ENCODE measurements at places on chromosomes 7 and 10.
A peak's percentile ranks its signal among the peaks of the same experiment; 100 is the strongest.

DNA sequence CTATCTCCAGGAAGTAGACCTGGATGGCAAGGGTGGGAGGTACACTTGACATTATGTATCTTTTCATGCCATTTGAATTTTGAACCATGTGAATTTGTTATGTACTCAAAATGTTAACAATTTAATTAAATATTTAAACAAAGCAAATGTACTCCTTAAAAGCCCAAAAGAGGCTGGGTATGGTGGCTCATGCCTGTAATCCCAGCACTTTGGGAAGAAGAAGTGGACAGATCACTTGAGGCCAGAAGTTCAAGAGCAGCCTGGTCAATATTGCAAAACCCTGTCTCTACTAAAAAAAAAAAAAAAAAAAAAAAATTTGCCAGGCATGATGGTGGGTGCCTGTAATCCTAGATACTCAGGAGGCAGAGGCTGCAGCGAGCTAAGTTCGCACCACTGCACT lies 136.9 kb upstream of the ASAH2 start:
- no peak for DNase-seq

DNA sequence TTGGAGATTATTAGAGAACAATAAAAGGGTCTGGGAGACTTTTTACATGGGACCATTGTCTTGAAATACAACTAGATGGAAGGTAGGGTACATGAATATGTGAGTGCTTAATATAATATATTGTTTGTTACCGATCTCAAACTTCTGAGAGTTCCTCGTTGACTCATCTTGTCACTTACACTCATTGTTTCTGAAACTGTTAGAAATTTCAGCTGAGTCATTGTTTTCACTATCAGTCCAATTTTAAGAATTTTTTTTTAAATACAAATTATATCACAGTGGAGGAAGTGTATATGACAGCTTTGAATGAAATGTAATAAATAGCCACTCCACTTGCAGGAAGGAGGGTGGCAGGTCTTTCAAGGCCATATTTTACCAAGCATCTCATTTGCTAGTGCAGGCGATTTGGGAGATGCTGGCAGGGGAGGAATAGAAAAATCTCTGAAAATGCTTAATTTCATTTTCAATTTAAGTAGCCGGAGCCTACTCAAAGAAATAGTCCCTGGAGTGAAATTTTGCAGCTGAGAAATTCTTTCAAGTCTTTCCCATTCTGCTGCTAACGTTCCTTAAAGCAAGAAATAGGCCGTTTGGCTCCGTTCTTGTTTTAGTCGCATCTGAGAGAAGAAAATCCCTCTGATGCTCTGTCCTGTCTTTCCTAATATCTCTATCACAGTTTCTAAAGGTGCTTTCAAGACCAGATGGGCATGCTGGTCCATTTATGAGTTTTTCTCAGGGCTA lies 1404.2 kb upstream of the CELF2 start:
- peak; percentile 50 for DNase-seq

GRCh38 chr7:41816111-41816510 lies 113.2 kb upstream of the INHBA start:
- DNase-seq = no peak

DNA sequence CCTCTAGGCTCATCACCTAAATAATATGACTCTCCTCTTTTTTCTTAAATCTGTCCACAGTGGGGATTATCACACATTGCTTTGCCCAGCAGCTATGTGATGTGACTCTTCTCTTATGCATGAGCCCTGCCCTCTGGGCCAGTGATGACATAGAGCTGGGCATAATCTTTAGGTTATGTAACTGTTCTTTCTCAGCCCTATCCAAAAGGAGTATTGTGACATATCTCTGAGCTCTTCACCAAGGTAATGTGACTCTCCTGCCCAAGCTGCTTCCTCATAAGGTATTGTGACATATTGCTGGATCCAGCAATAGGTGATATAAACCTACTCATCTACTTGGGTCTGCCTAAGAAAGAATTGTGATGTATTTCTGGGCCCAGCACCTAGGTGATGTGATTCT lies 37.7 kb upstream of the ZNF107 start:
- DNase-seq = no peak

DNA sequence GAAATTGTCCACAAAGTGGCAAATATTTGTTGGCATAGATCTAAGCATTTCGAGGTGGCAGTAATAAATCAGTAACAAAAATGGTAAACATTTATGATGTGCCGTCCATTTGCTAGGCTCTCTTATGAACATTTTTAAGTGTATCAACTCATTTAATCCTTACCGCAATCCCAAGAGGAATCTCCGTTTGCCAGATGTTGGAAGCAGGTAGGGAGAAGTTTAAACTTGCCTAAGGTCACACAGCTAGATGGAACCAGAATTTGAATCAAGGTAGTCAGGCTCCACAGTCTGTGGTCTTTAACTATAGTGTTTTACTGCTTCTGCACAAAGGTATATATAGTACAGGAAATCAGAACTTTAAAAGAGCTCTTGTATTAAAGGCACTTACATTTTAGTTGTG lies 2.6 kb downstream of the MKLN1 start:
- no peak for DNase-seq

DNA sequence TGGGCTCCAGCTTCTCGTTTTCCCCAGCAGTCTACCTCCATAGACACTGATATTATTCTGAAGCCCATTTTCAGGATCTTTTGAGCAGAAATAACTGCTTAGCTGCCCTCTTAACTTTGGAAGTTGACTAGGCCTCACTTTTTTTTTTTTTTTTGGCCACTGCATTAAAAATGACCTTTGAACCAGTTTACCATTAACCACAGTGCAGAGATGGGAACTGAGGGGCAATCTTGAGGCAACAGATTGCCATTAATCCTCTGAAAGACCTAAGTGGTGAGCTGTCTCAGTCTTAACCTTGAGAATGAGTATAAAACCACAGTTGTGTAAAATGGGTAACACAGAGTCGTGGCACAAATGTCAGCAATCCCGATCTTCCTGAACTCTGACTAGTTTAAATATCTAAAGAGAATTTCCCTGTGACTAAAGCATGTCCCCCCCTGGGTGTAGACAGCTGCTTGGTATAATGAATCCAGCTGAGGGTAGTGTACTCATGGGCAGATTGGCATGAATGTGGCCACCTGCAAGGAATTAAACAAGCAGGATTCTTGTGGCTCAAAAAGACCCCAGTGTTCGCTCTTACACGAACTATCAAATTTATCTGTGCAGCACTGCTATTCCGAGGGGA lies 46.1 kb upstream of the FMC1 start:
- DNase-seq = no peak

GRCh38 chr7:124679586-124680225 lies 85.9 kb downstream of the GPR37 start:
- no peak for DNase-seq

GRCh38 chr10:118979661-118980060 lies 49.9 kb upstream of the NANOS1 start:
- no peak for DNase-seq

DNA sequence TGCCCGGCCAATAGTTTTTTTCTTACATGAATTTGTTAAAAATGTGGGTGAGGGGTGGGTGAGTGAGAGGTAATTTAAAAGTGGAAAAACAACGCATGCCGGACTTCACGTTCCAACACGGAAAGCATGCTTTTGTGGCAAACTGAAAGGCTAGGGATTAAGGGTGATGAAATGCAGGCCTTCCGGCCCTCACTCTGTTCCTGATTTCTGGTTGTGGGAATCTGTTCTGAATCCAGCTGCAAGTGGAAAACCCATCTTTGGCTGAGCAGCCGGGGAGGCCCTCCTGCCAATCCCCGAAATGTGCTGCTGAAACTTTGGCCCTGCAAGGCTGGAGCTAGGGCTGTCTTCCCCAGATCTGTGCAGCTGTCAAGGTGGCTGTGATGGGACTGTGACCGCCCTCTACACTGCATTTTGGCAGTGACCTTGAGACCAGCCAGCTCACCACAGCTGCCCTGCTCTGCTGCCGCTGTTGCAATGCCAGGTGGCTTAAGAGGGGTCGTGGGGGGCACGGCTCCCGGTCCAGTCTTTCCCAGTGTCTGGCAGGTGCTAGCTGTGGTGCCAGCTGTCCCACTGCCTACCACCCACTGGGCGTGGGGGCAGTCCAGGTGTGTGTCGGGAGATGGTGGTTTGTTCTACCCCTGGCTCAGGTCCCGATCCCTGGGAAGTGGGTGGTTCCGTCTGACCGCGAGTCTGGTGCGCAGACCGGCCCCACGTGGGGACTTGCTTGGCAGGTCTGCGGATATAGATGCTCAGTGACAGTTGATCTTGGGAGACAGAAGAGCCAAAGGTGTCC lies 39.0 kb downstream of the TET1 start:
- DNase-seq = no peak

DNA sequence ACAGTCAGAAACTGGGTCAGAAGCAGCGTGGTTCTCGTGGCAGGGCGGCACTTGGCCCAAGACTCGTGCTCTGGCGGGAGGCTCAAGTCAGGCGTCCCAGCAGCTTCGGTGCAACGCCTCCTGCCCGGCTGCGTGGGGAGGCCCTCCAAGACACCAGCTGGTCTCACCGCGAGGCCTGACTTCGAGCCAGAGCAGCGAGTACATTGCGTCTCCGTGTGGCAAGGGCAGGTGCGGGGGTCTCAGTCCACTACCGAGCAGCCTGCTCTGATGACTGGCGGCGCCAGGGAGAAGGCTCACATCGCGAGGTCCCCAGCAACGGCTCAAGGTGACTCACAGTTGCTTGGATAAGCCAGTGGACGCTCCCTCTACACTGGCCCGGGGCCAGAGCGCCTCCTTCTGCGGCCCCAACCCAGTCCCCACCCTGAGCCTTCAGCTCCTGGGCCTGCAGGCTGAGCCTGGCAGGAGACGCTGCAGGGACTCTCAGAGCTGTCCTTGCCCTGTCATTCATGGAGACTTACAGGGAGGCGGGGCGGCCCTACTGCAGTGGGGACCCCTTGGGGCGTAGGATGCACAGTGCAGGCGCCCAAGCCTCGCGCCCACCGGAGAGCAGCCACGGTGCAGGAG lies 41.9 kb upstream of the PRKAR1B start:
- no peak for DNase-seq

DNA sequence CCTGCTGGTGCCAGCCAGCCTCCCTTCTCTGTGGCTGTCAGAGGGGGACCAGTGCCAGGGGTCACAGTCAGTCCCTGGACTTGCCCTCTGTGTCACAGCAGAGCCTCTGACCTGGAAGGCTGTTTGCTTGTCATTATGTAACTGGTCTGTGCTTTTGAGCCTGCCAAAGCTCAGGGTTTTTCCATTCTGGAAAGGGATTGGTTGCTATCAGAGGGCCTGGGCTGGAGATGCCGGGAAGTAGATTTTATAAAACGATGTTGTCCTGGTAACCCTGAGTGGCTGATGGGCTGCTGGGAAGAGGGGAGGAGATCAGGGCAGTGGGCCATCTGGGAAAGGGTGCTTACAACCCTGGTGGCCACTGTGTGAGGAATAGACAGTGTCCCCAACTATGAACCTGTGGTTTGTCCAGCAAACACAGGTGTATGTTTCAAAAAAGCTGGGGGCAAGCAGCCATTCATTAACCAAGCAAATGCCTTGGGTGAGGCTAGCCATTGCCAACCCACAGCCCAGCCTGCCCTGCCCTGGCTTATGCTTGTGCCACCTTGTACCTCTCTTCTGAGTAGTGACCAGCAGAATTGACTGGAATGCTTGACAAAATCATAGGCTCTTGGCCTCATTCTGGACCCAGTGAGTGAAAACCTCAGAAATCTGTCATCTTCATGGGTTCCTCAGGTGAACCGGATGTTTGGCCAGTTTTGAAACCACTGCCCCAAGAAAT lies 21.6 kb downstream of the SFTPD start:
- no peak for DNase-seq

DNA sequence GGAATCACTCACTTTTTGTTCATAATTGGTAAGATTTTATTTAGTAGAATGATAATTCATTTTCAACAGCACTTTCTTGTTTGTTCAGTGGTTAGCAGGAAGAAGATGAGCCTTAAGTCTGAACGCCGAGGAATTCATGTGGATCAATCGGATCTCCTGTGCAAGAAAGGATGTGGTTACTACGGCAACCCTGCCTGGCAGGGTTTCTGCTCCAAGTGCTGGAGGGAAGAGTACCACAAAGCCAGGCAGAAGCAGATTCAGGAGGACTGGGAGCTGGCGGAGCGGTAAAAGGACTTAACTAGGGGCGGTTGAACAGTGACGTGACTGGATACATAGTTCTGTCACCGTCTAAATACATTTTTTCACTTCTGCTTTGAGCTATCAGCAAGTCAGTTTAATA lies 31.3 kb downstream of the RABGEF1 start:
- DNase-seq = no peak

- no peak for DNase-seq
These were observed 628.0 kb downstream of the CALN1 start for GRCh38 chr7:71784180-71784579.

- no peak for DNase-seq
These were observed 140.5 kb downstream of the BICC1 start for GRCh38 chr10:58653139-58653538.

GRCh38 chr10:63105225-63106110 lies 27.7 kb upstream of the NRBF2 start:
- no peak for DNase-seq

- no peak for DNase-seq
These were observed 130.4 kb upstream of the BMPER start for GRCh38 chr7:33774762-33775523.

- DNase-seq = peak; percentile 68
These were observed 4.7 kb upstream of the EBF3 start for GRCh38 chr10:129968853-129969183.

- DNase-seq = no peak
These were observed 66.0 kb downstream of the ANLN start for GRCh38 chr7:36455646-36456045.

DNA sequence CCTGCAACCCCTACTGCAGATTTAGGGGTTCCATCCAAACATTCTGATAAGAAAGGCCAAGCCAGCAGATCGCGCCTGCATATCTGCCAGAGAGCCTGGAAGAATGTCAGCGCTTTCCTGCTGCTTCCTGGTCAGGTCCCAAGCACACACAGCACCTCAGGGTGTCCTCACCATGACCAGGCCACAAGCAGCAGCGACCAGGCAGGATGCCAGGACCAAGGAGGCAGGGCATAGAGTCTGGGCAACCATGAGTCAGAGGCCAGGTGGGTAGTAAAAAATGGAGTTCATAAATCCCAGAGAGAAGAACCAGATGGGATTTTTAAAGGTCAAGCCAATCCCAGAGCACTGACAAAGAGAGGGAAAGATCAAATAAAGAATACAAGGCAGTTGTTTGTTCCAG lies 5.5 kb upstream of the FAM131B start:
- no peak for DNase-seq

GRCh38 chr10:127524229-127524628 lies 24.9 kb upstream of the NPS start:
- no peak for DNase-seq

GRCh38 chr7:120404042-120404441 lies 131.1 kb downstream of the KCND2 start:
- DNase-seq = no peak

- DNase-seq = no peak
These were observed 1.7 kb downstream of the CDHR1 start for GRCh38 chr10:84196083-84196482.

GRCh38 chr10:51400392-51401096 lies 298.9 kb downstream of the CSTF2T start:
- DNase-seq = no peak

GRCh38 chr10:3482200-3482993 lies 302.6 kb downstream of the KLF6 start:
- DNase-seq = peak; percentile 52

GRCh38 chr10:23340354-23340753 lies 4.2 kb downstream of the C10orf67 start:
- no peak for DNase-seq

Data from GM13977 (cell line).